ENCODE measurements at places on chromosomes 7 and 10.

DNA sequence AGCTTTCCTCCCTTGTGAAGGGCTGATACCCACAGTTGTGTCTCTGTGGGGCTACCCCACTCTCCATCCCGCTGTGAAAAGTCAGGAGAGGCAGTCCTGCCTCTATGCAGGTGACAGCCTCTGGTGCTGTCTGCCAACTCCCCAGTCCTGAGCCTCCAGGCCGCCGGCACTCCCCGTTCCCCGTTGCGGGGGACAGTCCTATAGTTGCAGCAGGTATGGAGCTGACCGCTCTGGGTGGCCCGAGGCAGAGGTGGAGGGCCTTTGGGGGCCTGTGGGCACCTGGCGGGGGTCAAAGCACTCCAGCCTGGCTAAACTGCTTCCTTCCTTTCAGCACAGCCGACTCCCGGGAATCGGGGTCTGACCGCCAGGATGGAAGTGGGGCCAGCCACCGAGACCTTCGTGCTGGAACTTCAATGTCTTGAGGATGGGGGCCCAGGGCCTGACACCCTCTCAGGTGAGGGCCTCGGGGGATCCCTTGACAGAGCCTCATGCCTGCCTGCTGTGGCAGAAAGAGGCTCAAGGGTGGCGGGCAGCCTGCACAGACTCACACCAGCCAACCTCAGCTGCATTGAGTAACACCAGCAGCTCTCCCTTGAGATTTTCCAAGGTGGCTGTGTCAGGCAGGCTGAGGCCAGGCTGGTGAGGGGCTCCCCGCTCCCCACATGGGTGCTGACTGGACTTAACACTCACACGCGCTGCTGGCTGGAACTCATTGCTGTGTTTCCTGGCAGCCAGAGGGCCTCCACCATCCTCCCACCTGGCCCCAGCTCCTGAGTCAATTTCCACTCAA lies 1.6 kb downstream of the ZNF853 start:
- no peak for DNase-seq

- no peak for DNase-seq
Measured at GRCh38 chr10:66678521-66678920, 247.3 kb upstream of the LRRTM3 start.

GRCh38 chr10:1869861-1870260 lies 132.5 kb upstream of the ADARB2 start:
- no peak for DNase-seq

- DNase-seq, result no peak
Measured at GRCh38 chr7:19116121-19117090, 1.0 kb downstream of the TWIST1 start.

- DNase-seq, result no peak
Measured at GRCh38 chr10:112570585-112570984, 123.6 kb downstream of the VTI1A start.

DNA sequence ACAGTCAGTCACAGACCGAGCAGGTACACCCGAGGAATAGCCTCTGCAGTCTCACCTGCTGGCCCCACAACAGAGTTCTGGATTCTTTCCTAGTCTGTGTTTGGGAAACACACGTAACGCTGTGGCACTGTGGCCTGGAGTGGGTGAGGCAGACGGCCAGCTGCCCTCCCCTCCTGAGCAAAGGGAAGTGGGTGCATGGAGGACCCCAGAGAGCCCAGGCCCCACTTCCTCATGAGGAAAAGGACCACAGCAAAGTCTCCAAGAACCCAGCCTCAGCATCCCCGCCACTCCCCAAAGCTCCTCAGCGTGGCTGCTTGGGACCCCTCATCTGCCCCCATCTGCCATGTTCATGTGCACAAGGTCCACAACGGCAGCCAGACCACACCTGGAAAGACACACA lies 530.2 kb downstream of the PTPRN2 start:
- no peak for DNase-seq

GRCh38 chr7:46559194-46559832 lies 638.2 kb upstream of the IGFBP3 start:
- no peak for DNase-seq

DNA sequence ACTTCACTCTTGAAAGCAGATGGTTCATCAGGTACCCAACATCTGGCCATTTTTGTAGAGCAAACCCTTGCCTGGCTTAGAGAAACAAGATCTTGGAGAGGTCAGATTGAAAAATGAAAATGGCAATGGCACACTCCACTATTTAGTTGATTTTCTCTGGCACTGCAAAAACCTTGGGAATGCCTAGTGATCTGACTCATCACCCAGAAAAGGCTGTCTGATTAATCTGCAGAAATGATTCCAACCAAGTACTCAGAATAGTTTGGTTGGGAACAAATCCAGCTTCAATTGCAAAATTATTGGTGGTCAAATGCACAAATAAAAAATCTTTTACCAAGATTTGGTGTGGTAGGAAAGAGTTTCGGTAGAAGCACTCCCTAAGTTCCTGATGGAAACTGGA lies 351.2 kb downstream of the PHTF2 start:
- DNase-seq, result no peak
